HTR-8/SVneo (cell line): ENCODE measurements at places on chromosomes 5 and 9.
A peak's percentile ranks its signal among the peaks of the same experiment; 100 is the strongest.

GRCh38 chr5:14901462-14902051 lies 30.0 kb upstream of the ANKH start:
- no peak for DNase-seq

DNA sequence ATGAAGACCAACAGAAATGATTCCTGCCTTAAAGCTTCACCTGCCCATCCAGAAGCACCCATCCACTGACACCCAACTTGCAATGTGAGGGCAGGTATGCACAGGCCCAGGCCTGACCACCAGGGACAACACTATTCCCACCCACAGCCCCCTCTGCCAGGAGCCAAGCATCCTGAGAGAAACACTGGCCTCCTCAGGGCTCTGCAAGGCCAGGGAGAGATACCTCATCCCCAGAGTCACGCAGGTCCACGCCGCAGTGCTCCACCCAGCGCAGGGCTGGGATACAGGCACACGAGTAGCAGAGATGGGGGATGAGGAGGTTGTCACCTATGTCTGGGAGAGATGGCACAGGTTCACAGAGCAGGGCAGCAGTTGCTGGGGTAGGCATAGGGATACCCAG lies 99.4 kb downstream of the PSD2 start:
- DNase-seq: no peak

- no peak for DNase-seq
These were observed 15.4 kb downstream of the HACD4 start for GRCh38 chr9:21015995-21016394.

DNA sequence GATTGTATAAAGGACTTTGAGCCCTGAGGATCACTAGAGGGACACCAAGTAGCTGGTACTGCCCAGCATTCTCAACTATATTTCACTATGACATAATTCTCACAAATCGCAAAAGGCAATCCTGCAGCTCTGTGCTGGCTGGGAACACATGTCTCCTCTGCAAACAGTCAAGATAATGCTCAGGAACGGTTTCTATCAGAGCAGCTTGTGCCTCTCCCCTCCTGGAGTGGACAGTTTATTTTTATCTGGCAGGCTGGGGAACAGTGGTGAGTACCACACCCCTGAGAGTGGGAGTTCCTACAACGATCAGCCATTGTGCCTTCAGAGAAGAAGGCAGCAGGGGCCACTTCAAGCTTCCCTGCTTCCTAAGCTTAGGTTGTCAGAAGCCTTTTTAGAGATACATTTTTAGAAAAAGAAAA lies 65.8 kb downstream of the ERAP1 start:
- DNase-seq: no peak

- no peak for DNase-seq
These were observed 42.0 kb downstream of the EXOSC2 start for GRCh38 chr9:130735566-130735965.

DNA sequence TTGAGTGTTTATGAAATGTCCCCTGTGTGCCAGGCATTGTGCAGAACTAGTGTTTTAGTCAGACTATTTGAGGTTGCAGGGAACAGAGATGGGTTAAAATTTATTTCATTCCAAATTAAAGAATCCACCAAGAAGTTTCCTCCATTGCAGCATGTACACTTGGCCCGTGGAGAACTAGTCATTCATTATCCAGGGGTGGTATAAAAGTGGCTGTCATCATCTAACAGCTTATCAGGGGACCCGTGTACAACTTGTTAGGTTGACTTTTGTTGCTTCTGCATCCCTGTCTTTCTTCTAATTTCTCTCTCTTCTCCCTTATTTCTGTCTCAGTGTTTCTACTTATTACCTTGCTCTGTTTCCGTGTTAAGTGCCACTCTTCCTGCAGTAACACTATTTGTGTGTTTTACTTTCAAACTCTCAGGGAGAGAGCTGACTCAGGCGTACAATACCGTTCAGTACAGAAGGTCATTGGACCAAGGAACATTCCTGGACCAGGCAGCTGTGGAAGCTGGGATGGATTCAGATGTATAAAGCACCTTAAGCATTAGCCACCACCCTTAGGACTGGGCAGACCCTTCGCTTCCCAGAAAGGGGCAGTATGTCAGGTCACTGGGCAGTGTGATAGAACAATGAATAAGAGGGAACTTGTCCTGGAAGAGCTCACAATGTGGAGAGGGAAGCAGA lies 36.1 kb downstream of the MAP3K1 start:
- DNase-seq: no peak

DNA sequence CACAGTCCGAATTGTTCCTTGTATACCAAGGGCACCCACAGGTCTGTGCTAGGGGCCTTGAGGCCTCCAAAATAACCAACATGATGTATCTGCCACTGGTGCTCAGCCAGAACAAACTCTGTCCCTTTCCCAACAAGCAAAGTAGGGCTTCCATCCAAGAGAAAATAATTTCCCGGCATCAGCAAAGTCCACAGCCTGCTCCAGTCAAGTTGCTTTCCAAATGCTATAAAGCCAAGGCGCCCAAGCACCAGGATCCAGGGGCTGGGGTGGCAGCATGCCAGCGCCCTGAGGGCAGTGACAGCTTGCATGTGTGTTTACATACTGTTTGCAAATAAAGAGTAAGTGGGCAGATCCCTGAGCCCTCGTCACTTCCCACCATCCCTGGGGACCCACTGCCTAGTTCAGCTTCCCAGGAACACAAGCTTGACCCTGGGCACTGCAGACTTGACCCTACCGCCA lies 155.9 kb downstream of the ERCC6L2 start:
- peak; percentile 27 for DNase-seq

- DNase-seq: no peak
These were observed 25.4 kb downstream of the ZNF300 start for GRCh38 chr5:150879358-150879757.

DNA sequence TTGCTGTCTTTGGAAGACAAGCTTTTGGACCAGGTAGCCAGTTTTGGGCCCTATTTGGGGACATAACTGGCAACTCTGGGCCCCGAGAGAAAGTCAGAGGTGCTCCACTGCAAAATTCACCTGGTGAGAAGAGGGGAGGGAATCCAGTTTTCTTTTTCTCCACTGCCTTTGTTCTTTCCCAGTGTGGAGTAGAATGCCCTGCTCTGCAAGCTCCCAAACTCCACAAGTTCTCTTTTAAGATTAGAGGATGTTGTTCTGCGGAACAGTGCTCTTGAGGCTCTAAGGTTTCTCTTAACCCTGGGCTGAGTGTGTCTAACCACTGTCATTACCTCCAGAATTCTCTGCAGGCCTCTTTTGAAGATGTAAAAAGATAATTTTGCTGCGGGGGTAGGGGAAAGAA lies 25.3 kb downstream of the MACIR start:
- no peak for DNase-seq

DNA sequence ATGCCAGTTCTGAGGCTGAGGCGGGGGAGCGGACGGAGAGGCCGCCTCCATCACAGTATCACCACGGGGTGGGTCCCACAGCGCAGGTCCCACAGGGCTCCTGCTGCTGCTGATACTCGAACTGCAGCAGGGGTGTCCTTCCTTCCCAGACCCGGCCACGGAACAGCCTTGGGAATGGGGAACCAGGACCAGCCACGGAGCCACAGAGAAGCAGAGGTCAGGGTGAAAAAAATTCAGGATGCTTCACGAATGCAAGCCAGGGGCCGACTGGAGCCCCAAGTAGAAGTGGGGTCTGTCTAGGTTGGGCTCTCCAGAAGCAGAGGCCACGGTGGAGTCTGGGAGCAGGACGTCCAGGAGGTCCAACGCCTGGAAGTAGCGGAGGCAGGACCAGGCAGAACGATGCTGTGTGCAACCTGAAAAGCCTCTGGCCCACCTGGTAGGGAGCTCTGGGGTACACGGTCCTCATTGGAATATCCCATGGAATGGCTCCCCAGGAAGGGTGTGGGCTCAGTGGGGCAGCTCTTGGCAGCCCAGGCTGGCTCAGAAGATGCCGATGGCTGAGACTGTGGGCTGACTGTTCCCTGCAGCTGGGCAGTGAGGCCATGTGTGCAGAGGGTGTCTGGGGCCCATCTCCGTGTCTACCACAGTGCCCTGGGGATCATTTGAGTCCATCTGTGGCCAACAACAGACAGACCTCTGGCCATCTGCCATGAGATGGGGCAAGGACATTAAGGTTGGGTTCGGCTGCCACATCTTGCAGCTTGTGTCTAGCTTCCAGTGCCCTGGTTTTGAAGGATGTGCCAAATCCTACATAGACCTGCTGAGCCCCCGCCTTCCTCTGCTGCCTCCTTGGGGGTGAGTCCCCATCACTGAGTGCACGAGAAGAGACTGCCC lies 66.9 kb upstream of the FCN1 start:
- DNase-seq: no peak

DNA sequence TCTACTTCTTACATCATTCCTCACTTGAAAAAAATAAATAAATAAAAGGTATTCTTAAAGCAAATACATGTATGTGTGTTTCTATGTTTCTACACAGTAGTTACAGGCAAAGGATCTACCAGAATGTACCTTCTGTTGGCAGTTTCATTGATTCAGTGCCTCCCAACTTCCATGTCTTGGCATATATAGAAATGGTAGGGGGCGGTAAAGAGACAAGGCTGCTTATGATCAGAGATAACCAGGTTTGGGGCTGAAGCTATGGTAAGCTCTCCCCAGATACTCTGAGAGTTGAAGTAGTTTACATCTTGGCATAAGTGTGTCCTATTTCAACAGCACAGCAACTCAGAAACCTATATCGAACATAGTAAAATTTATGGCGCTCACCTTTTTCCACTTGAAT lies 1075.4 kb upstream of the C9orf72 start:
- DNase-seq: no peak

- DNase-seq: peak; percentile 39
These were observed 612 bp upstream of the ATG10 start for GRCh38 chr5:81971111-81971711.

DNA sequence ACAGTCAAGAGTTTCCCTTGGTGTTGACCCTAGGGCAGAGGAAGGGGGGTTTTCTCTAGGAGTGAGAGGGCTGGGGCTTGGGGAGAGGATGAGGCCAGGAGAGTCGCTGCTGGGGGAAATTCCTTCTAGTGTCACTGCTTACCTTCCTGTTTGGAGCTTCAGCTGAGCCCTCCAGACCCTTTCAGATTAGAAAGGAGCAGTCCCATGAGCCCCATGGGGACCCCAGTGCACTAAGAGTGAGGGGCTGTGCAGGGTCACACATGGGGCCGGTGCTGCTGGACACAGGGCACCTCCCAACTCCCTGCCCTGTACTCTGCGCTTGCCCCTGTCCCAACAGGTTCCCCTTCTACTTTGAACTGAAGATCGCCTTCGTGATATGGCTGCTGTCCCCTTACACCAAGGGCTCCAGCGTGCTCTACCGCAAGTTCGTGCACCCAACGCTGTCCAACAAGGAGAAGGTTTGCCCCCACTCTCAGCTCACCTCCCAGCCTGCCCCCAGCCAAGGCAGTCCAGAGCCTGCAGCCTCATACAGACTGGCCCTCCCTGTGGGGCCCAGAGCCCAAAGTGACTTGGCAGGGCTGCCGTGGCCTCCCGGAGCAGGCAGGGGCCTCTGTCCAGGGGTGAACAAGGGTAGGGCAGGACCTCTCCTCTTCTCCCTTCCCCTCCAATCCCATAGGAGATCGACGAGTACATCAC lies 5.4 kb downstream of the REEP2 start:
- no peak for DNase-seq

DNA sequence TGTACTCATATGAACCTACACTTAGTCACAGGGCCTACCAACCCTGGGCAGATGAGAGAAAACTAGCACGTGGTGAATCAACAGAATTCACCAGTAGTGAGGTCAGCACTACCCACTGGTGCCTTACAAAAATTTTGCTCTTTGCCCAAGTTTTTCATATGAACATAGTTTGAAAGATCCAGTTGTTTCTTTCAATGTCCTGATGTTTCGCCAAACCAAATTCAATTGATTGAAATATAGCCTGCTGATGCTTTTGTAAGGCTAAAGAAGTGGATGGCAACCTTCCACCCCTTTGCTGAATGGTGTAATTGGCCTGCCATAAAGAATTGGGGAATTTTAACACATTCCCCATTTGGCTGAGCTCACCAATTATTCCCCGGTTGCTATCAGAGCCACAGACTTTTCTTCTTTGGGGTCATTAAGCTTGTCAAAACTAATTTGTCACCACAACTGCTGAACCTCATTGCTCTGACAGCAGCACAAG lies 339.2 kb downstream of the GLIS3 start:
- DNase-seq: no peak

GRCh38 chr5:107232788-107233187 lies 437.9 kb downstream of the EFNA5 start:
- no peak for DNase-seq

- DNase-seq: no peak
These were observed 57.0 kb upstream of the RNF180 start for GRCh38 chr5:64108674-64109073.

DNA sequence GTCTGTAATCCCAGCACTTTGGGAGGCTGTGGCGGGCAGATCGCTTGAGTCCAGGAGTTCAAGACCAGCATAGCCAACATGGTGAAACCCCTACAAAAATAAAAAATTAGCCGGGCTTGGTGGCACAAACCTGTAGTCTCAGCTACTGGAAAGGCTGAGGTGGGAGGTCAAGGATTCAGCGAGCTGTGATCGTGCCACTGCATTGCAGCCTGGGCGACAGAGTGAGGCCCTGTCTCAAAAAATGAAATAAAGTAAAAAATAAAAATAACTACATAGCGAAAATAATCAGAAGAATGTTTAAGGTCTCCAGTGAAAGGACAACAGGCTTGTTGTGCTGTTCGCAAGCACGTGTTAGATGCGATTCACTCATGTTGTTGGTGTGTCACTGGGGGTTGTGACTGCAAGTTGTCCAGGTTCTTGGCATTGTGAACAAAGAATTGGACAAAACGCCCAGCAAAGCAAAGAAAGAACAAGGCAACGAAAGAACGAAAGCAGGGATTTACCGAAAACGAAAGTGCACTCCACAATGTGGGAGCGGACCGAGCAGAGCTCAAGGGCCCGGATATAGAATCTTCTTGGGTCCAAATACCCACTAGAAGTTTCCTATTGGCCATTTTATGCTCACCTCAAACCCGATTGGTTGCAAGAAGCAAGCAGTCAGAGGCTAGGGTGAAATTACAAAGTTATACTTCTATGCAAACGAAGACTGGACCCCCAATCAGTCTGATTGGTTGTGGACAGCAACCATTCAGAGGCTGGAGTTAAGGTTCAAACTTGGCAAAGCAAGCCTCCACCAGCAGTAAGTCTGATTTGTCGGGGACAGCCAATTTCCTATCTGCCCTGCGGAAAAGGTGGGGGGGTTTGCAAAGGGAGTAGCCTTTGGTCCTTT lies 844 bp upstream of the MCCC2 start:
- peak; percentile 11 for DNase-seq

- DNase-seq: no peak
These were observed 35.9 kb upstream of the PTGS1 start for GRCh38 chr9:122334916-122335315.

- DNase-seq: peak; percentile 48
These were observed 72.3 kb upstream of the NIPAL4 start for GRCh38 chr5:157387683-157388093.

DNA sequence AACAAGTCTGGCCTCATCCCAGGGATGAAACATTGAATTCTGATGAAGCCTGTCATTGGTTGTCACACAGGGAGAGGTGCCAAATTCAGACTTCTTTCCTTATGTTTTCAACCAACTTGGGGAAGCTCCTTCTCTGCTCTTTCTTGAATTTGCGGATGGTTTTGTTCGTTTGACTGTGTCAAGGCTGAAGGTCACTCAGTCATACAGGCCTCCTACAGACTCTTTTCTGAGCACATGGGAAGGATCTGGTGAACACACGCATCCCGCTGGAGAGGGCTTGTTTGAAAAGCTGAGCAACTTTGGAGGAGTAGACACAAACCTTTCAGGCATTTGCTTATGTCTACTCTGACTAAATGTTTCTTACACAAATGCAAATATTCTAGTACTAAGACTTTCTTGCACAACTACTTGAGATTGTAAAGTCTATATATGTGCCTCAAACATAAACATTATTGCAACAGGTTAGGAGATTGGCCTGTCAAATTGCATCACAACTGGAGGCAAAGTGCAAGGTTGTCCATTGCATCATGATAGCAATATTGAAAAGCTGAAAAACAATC lies 151.5 kb upstream of the NR3C1 start:
- DNase-seq: no peak

GRCh38 chr5:36459176-36460135 lies 146.9 kb upstream of the SLC1A3 start:
- no peak for DNase-seq
